ENCODE measurements at places on chromosomes 11 and 22.

GRCh38 chr11:403021-403760, 9.2 kb downstream of the PKP3 start:
- DNase-seq, result no peak

DNA sequence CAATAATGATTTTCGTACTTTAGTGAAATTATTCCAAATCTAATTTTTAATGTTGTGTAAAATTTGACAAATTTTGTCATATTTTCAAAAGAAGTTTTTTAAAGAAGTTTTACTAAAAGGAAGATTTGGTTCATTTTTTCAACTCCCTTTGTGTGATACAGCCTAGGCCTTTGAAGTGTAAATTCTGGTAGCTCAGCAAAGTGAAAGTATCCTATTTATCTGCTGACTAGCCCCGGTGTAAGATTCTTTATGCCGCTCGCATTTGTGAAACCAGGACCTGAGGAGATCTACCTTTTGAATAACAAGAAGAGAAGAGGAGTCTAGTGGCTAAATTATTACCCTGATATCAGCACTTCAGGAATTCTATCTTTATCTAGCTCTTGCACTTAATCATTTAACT, 177.4 kb downstream of the JRKL start:
- DNase-seq, result no peak

GRCh38 chr11:2670541-2671100, 29.2 kb downstream of the KCNQ1OT1 start:
- DNase-seq, result no peak

GRCh38 chr11:69416762-69417698, 64.4 kb upstream of the LINC01488 start:
- no peak for DNase-seq

- no peak for DNase-seq
Observed at GRCh38 chr11:2515401-2516275, 70.8 kb downstream of the KCNQ1 start.

- no peak for DNase-seq
Observed at GRCh38 chr22:23061471-23062280, 8.6 kb upstream of the GNAZ start.

GRCh38 chr22:33038131-33038772, 19.9 kb downstream of the SYN3 start:
- DNase-seq, result no peak

DNA sequence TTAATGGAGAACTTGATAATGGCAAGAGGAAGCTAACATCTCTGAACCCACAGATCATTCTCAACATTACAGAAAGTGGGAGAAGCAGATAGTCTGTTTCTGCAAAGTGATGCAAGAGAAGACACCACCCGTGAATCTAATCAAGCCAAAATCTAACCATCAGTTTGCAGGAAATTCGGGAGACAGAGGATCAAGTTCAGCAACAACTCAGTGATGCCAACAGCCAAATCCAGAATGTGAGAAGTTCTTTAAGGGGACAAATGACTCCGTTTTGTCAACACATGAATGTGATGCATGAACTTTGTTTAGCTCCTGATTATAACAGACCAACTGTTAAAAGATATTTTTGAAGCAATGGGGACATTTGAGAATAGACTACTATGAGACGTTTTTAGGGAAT, 95.2 kb upstream of the LDLRAD3 start:
- no peak for DNase-seq

DNA sequence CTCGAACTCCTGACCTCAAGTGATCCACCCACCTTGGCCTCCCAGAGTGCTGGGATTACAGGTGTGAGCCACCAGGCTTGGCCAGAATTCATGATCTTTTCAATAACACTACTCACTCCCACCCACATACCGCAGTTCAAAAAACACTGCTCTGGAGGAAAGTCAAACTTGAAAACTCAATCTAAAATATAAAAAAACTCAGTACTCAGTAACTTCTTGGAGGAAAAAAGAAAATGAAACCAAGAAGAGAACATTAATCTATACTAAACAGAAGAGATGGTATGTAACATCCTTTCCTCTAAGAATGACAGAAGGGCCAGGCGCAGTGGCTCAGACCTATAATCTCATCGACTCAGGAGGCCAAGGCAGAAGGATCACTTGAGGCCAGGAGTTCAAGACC, 58.3 kb downstream of the MRTFA start:
- DNase-seq, result no peak

DNA sequence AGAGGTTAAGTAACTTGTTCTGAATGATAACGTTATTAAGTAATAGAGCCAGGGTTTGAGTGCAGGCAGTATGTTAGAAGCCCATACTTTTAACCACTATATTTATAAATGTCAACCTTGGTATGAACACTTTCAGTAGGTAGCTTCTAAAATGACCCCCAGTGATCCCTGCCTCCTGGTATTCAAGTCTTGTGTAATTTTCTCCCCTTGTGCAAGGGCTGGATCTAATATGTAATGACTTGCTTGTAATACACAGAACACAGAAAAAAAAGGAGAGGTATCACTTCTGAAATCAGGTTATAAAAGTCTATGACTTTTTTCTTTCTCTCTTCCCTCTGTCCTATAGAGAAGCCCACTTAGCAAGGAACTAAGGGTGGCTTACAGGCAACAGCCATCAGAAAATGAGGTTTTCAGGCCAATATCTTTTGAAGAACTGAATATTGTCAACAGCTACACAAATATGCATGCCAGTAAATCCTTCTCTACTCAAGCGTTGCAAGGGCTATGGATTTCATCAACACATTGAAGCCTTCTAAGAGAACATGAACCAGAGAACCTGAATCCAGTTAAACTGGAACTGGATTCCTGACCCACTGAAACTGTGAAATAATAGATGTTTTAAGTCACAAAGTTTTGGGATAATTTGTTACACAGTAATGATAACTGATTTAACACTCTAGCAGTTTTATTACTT, 712.3 kb downstream of the METTL15 start:
- no peak for DNase-seq

- DNase-seq, result no peak
Observed at GRCh38 chr11:8720868-8721608, 38.4 kb downstream of the RPL27A start.

GRCh38 chr11:117875382-117876058, 938 bp downstream of the FXYD6 start:
- no peak for DNase-seq

- DNase-seq, result peak; percentile 92
Observed at GRCh38 chr22:44486538-44486937, 11.5 kb downstream of the RTL6 start.

- no peak for DNase-seq
Observed at GRCh38 chr11:20088397-20089225, 71.7 kb downstream of the DBX1 start.

DNA sequence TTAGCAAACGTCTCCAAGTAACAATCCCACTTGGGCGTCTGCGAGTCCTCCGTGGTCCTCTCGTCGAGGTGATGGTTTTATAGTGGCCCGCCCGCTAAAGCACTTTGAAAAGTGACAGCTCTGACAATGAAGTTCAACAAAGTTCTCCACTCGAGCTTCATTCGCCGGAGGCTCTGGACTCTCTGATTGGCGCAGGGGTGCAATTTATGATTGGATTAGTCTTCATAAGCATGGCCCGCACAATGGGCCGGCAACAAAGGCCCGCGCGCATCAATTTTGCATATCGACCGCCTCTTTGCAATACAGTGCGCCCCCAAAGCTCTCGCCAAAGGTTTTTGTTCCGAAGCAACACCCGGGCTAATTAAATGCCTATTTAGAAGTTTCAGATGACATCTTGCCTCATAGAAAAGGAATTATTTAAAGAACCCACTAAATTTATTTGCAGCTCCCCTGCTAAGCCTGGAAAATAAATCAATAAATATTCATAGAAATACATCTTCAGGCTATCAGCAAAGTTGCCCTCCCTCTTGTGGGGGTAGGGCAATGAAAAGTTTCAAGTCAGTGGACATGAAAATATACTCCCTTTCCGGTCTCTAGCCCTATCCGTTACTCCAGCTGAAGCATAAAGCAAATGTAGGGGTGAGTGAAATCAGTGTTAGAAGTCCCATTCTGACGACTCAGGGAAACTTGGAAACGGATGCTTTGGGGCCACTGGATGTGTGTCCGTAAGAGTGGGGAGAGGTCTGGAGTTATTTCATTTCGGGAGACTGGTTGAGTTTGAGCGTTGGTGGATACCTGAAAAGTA, at the start of gene DBX1:
TSS of gene DBX1 (minus strand) at position 51 of the 805 bp plus-strand sequence. CDS start 151 bp downstream, outside the sequence.
- DNase-seq, result no peak

GRCh38 chr22:49119551-49119952, 708.1 kb downstream of the BRD1 start:
- DNase-seq, result peak; percentile 20

DNA sequence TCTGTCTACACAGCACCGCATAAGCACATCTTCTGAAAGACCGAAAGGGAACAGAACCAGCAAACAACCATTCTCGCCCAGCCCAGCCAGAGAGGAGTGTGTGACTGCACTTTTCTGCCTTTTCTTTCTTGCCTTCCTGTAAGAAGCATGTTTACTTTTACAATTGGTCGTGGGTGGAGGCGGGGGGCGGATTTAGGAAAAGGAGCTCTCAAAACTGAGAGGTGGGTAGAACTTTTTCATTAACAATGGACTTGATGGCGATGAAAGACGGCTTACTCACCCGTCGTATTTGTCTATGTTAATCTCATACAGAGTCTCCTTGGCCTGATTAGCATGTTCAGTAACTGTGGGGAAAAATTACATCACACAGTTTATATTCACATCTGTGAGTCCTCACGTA, 27.2 kb downstream of the CERK start:
- no peak for DNase-seq

GRCh38 chr11:17046690-17047089, 30.8 kb downstream of the RPS13 start:
- no peak for DNase-seq

DNA sequence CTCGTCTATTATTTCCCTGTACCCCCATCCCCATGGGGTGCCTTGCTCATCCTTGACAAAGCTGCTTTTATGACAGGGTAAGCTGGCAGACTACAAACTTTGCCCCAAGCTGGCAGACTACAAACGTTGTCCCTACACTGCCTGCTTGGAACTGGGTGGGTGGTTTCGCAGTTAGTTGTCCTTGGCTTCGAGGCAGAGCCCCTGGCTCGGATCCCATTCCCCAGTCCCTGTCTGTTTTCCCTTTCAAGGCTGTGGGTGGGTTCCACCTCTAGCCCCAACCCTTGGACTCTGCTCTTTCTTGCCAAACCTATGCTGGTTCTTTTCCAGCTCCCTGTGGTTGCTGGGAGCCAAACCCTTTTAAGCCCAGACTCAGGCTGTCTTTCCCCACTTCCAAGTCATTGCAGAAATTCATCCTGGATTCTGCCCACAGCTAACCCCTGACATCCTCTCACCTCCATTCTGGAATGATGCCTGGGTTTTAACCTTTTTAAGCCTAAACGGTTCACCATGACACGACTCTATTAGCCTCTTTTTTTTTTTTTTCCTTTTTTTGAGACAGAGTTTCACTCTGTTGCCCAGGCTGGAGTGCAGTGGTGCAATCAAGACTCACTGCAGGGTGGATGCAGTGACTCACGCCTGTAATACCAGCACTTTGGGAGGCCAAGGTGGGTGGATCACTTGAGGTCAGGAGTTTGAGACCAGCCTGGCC, 9.2 kb upstream of the RBM14 start:
- DNase-seq, result peak; percentile 83

DNA sequence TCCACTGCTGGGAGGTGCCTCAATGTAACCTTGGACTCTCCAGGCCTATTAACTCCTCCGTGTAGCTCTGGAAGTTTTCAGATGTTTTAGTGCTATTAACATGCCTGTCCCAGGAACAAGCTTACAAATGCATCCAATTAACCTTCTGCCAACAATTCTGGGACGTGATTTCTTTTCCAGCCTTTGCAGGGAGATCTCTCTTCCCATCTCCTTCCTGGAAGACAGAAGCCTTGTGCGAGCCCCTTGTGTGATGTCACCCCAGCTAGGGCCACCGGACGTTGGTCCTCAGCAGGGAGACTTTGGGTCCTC, 47.7 kb upstream of the SYT7 start:
- DNase-seq, result no peak

DNA sequence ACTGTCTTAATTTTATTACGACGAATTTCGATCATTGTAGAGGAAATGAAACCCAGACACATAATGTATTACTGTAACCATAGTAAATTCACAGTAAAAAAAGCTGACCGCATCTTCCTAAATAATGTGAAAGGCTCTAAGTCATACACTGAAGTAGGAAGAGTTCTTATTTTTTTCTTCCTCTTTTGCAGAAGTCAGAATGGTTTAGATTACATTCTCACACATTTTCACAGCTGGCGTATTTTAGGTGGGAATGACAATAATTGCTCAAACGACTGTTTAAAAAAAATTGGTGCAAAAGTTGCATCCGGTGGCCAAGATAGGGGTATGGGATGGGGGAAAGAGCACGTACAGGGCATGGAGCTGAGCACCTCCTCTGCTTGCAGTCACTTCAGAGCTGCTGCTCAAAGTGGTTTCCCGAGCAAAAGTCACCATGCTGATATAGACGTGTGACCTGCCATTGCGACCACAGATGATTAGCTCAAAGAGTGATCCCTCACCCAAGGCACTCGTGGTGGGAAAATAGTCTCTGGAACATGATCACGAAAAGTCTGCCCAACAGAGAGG, 35.3 kb downstream of the MMP13 start:
- no peak for DNase-seq

DNA sequence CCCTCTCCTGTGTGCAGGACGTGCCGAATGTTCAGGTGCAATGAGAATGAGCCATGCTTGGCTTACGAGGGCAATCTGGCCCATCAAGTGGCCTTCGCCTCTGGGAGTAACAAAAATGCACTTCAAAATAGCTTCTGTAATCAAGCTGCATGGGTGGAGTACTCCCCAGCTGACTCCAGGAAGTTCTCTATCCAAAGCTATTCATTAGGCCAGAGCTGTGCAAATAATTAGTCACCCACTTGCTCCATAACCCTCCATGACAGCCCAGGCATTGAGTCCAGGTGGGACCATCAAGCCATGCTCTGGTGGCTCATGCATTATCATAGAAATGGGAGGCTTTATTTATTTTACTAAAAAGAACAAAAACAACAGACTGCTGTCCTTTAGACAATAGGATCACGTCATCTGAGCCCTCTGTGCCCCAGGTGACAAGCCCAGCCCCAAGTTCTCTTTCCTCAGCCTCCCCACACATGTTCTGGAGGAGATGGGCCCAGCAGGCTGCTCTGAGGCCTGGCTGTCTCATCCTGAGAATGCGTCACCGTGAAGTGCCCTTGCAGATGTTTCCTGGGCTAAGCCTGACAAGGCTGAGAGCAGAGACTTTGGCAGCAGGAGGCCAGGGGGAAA, 244.7 kb downstream of the ETS1 start:
- peak; percentile 81 for DNase-seq

Data from adrenal gland (tissue), 19 donors.